ENCODE measurements at places on chromosomes 1 and 21.

GRCh38 chr1:28956038-28956464, 41.7 kb downstream of the EPB41 start:
- DNase-seq = no peak

GRCh38 chr1:245197911-245198379, 43.2 kb downstream of the KIF26B start:
- no peak for DNase-seq

DNA sequence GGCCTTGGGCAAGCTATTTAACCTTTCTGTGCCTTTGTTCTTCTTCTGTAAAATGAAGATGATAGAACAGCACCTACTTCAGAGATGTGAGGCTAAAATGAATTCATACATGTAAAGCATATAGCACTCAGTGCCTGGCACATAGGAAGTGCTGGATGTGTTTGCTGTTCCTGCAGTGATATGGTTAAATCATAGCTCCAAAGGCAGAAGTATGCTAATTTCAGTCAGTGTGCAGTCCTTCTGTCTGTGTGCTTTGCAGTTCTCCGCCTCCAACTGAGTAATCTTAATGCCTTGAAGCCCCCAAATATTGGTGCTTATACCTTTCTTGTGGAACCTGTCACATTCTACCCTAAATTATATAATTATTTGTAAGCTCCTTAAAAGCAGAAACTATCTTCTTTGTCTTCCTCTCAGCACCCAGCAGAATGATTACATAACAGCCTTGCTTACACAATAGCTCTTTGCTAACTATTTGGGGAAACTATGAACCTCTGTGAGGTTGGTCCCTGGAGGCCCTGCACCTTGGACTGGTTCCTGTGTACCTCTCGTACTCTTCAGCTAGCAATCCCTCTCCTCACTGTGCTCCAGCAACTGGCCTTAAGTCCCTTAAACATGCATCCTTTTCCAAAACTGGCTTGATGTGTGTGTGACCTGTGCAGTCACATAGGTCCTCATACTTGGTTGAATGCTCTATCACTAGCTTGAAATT, 57.0 kb upstream of the CACYBP start:
- DNase-seq = no peak

GRCh38 chr1:184716158-184716557, 38.5 kb downstream of the EDEM3 start:
- DNase-seq = no peak

DNA sequence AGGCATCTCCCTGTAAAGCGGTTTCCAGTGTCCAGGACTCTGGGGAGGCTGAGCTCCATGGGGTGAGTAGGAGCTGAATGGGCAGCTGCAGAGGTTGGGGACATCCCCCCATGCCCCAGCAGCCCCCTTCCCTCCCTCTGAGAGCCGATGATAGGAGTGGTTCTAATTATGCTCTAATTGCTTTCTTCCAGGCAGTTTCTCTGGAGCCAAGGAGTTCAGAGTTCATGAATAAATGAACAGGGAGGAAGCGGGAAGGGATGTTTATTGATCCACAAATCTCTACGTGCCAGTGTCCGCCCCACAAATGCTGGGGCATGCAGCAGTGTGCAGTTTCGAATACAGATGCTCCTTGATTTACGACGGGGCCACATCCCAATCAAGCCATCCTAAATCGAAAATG, 15.6 kb downstream of the NKAIN1 start:
- no peak for DNase-seq

- no peak for DNase-seq
Measured at GRCh38 chr1:93322349-93322748, 23.4 kb upstream of the DR1 start.

- no peak for DNase-seq
Measured at GRCh38 chr1:155392898-155393411, 72.3 kb downstream of the RUSC1 start.

- DNase-seq = no peak
Measured at GRCh38 chr1:94986783-94987182, 59.9 kb upstream of the CNN3 start.

DNA sequence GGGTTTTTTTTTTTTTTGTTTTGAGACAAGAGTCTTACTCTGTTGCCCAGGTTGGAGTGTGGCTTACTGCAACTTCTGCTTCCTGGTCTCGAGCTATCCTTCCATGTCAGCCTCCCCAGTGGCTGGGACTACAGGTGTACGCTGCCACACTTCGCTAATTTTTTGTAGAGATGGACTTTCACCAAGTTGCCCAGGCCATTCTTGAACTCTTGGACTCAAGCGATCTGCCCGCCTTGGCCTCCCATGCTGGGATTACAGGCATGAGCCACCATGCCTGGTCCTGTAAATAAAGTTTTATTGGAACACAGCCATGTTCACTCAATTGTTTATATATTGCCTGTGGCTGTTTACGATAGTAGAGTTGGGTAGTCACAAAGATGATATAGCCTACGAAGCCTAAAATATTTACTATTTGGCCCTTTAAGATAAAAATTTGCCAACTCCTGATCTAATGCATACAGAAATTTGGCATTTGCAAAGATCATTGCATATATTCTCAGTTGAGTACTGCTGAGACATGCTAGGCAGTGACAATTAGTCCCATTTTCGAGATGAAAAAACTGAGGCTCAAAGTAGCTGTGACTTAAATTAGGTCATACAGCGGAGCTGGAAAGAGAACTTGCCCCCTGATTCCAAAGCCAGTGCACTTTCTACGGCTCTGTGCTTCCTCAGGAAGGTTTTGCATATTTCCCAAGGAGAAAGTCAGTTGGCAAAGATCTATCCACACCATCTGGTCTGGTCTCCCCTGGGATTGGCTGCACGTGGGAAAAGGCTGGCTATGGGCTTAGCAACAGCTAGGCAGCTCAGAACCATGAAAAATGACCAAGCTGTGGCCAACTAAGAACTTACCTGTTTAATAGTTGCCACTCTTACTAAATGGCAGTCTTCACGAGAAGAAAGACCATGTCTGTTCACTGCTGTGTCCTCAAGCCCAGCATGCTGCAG, 19.4 kb downstream of the MECR start:
- DNase-seq = no peak

DNA sequence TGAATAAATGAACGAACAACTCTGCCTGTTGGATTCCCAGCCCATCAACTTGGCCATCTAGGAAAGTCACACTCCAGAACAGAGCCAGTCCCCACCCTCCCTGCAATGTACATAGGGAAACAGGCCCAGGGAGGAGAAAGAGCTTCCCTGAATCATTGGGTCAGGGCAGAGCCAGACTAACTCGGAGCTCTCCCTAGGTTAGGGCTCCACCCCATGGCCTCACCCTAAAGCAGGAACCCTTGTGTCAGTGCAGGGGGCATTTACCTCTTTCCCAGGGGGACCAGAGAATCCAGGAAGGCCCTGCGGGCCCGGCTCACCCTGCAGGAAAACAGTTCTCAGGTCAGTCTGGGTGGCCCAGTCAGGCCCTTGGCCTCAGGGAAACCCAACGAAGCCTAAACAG, 11.6 kb downstream of the COL9A2 start:
- DNase-seq = no peak

GRCh38 chr1:229474509-229474908, 33.6 kb downstream of the NUP133 start:
- no peak for DNase-seq

DNA sequence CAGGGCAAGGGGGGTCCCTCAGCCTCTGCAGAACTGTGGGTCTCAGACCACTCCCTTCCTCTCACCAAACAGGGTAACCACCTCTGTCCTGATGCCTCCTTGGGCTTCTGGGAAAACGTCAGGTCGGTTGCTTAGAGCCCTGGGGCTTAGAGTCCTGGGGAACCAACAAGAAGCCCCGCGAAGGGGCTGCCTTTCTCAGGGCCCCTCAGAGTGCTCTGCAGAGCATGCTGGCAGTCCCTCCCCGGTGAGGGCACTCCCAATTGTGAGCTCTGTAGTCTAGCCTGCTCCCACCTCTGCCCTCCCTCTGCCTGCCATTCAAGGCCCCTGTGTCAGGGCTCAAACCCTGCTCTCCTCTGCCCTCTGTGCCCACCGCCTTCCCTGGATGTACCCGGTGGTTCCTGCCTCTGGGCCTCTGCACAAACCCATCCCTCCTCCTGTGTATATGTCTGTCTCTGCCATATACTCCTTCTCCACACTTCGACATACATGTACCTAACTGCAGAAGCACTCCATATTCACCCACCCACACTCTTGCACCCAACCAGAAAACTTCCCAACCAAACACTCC, 92.3 kb downstream of the DMRTB1 start:
- DNase-seq = no peak

- no peak for DNase-seq
Measured at GRCh38 chr1:169240449-169241232, 127.0 kb downstream of the NME7 start.

GRCh38 chr1:145977486-145978470, 13.3 kb downstream of the POLR3GL start:
- no peak for DNase-seq

GRCh38 chr1:89269277-89269676, 3.4 kb downstream of the GBP5 start:
- DNase-seq = no peak

- DNase-seq = no peak
Measured at GRCh38 chr1:97350662-97351061, 570.2 kb downstream of the DPYD start.

GRCh38 chr1:227245613-227246320, 72.5 kb downstream of the CDC42BPA start:
- DNase-seq = no peak

DNA sequence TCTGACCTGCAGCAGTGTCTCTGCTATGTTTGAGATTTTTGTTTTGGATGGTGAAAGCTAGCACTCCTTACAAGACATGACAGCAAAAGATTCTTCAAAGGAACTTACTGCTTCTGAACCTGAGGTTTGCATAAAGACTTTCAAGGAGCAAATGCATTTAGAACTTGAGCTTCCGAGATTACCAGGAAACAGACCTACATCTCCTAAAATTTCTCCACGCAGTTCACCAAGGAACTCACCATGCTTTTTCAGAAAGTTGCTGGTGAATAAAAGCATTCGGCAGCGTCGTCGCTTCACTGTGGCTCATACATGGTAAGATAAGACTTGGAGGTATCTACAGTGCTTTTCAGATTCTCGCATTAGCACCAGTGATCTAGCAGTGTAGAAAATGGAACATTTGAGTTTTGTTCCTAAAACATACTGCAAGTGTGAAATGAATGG, 200.2 kb downstream of the PDE4B start:
- DNase-seq = no peak

DNA sequence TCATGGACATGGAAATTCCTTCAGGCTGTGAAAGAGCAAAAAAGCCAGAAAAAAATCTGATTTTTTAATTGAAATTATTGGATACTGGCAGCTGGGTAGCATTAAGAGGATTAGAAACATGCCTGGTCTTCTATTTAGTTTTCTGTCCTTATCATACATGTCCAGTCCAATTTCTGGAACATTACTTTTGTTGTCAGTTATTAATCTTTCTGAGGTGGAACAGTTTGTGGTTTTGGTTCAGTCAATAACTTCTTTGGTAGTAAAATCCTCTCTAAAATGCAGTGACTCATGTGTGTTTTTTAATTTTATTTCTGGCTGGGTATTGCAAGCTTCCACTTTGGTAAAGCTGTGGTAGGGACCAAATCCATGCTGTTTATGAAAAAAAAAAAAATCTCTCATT, 687.0 kb upstream of the ADGRL2 start:
- DNase-seq = no peak

DNA sequence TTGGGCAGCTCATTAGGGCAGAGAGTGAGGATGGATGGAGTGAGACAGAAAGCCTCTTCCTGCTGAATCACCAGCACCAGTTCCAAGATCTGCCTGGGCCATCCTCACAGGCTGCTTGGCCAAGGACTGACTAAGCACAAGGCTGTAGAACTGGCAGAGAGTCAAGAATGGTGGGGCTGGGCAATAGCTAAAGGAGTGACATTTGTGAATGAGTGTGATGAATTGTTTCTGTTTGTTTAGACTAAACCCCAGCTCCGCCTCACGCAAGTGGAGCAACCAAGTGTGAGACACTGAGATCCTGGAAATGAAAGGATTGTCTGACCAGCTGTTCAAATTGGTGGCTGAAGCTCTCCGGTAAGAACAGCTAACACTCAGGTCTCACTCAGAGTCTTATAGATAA, 38.6 kb downstream of the BRINP2 start:
- no peak for DNase-seq

DNA sequence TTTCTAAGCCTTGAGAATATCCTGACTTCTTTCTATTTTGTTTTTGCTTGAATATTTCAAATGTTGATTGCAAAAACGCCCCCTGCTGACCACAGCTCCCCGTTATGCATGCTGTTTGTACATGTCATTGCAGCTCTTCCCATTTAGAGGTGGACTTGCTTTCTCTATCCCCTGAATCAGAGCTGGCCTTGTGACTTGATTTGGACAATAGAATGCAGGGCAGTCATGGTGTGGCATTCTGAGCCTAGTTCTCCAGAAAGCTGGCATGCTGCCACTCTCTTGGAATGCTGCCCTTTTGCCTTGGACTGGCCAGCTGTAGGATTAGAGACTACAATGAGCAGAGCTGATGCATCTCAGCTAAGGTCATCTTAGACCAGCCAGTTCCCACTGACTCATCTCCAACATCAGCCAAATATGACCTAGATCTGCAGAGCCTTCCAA, 1561.5 kb downstream of the MRPL39 start:
- no peak for DNase-seq

GRCh38 chr1:90386899-90387720, 330.0 kb downstream of the BARHL2 start:
- DNase-seq = no peak

DNA sequence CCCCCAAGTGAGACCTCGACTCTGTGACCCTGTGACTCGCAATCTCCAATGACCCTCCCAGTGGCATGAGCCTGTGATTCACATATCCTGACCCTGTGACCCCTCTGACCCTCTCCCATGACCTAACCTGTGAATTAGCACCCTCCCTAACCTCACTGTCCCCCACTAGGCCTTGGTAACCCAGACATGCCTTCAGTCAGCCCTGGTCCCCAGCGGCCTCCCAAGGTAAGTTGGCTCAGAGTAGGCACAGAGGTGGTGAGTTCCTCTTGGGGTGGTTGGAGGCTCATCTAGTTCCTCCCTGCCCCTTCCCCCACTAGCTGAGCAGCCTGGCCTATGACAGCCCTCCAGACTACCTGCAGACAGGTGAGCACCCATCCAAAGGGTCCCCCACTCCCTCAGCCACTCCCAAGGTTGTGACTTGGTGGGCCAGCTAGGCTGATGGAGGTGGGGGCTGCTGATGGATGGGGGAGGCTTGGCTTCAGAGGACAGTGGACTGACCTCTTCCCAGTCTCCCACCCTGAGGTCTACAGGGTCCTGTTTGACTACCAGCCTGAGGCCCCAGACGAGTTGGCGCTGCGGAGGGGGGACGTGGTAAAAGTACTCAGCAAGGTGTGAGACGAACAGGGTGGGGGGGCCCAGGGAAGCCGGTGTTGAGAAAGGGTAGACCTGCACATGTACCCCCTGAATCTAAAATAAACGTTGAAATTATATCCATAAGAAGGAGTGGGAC, 1.6 kb downstream of the SH3D21 start:
- no peak for DNase-seq

DNA sequence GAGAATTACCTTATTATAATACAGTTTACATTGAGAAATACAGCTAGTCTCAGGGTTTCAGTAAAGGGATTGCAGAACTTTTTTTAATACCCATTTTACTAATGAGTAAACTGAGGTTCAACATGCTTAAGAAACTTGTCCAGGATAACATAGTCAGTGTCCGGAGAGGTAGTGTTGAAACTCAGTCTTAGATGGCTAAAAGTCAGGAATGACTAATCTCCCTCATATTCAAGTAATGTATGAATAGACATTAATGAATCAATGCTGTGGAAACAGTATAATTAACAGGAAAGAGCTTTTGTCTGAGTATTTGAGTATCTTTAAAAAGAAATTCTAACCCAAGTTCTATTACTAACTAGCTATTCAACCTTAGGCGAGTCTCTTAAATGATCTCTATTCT, 397.6 kb downstream of the PLA2G4A start:
- no peak for DNase-seq

All from activated naive CD4-positive, alpha-beta T cell (primary cell).